ENCODE measurements at places on chromosomes 11 and 22.

DNA sequence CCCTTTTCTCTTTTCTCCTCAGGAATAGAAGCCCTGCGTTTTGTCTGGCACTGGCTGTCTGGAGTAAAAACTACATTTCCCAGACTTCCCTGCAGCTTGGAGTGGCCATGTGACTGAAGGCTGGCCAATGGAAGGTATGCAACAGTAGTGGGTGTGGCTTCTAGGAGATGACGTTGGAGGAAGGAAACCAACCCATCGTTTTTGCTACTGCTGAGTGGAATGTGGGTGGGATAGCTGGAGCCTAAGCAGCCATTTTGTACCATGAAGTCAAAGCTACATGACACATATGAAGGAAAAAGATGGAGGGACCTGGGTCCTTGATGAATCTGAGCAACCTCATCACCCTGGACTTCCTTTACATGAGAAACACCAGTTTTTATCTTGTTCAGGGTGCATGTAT is 19.6 kb downstream of the FGF3 start:
- DNase-seq, result no peak

DNA sequence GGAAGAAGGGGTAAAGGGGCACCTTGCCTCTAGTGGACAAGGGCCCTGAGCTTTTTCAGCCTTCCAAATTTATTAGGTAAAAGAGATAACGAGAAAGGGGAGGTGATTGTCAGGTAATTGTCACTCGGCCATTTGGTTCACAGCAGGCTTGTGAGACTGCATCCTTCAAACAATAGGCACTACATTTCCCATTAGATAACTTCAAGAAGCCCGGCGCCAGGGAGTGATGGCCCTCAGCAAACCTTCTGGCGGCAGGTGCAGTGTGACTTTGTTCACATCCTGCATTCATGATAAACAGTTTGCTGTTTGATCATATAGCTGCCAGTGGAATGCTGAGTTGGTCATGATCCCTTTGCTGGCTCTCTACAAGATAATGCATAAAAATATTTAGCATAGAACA is 185.1 kb downstream of the CWF19L2 start:
- no peak for DNase-seq

DNA sequence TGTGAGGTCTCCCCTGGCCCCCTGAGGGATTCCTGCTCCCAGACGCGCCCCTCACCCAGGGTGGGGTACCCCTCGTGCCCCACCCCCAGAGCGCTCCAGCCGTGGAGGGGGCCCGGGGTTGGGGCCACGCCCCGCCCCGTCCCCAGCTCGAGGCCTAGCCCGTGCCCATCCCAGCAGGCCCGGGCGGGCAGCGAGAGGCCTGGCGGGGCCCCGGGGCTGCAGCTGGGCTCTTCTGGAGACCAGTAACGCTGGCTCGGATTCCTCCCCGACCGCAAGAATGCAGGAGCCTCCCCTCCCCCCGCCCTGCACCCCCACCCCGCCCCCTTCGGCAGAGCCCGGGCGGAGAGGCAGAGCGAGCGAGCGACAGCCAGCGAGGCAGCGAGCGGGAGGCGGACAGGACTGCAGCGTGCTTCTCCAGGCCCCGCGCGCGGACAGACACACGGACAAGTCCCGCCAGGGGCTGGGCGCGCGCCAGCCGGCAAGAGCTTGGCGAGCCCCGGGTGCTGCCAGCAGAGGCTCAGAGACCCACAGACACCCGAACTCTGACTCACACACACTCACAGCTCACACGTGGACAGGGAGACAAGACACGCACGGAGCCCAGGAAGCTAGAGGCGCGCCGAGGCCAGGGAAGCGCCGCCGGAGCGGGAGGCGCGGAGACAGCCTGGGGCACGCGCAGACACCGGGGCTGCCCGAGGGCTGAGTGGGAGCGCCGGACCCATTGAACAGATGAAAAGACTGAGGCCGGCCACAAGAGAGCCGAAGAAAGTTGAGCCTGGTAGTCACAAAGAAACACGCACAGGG is 15.2 kb downstream of the BCL9L start:
- DNase-seq, result peak; percentile 61

- no peak for DNase-seq
Observed at GRCh38 chr11:54985731-54986130, 276.2 kb upstream of the TRIM48 start.

GRCh38 chr11:28146123-28146751 is 38.0 kb downstream of the METTL15 start:
- no peak for DNase-seq

GRCh38 chr11:67113231-67113721 is 5.8 kb upstream of the KDM2A start:
- DNase-seq, result no peak

DNA sequence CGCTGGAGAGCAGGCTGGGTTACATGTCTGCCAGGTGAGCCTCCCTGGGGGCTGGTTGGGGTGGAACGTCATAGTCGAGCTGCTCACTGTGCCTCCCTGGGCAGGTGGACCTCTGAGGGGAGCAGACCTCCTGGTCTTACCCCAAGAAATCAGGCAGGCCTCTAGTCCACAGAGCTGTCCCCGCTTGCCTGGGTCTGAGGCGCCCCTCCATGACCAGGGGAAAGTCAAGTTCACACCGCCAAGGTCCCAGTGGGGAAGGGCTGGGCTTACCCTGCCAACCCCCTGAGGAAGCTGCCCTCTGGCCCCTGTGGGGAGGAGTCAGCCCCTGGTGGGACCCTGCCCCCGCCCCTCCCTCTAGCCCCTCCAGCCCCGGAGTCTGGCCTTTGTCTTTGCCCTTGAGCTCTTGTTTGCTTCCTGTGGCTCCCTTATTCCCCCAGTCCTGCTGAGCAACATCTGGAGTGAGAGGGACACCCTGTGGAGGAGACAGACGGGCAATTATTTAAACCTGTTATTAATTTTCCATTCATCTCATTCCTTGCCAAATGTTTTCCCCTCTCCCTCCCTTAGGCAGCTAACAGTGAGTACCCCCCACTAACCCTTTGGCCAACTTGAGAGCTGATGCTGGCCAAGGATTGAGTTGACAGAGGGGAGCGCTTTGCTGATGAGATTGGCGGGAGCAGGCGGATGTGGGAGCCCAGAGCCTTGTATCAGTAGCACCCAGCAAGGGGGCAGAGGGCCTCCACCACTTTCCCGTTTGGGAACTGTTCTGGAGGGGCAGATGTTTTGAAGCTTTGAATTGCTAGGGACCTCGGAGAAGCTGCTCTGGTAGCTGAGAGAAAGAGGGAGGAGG is 83.4 kb downstream of the CEP164 start:
- no peak for DNase-seq

DNA sequence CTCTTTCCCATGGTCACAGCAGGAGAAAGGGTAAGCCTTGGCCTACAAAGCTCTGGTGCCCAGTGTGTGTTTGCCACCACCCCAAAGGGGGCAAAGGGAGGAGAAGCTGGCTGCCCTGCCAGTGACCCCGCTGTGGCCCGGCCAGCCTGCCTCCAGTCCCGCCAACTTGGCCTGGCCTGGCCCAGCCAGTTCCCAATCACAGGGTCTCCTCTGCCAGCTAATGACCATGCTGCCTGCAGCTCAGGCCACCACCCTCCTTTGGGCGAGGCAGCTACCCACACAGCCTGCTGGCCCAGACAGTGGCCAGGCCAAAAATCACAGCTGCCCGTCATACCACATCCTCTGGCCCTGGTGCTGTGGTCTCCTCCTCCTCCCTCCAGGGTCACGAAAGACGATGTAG is 5.1 kb downstream of the GDPD5 start:
- DNase-seq, result no peak

GRCh38 chr11:22703040-22703439 is 36.6 kb downstream of the GAS2 start:
- DNase-seq, result no peak

DNA sequence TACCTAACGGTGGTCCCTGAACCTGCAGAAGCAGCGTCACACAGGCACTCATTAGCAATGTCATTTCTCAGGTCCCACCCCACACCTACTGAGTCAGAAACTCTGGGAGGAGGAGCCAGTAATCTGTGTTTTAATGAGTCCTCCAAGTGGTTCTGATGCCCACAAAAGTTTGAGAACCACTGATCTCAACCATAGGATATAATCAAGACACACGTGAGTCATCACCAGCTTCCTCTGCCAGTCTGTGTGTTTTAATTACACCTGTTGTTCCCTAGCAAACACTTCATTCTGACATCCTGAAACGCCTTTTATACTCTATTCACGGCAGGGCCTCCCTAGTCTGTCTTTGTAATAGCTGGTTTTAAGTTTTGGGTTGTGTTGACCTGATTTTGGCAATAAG is 5.8 kb downstream of the TECTA start:
- no peak for DNase-seq

GRCh38 chr11:13042873-13043342 is 33.8 kb downstream of the RASSF10 start:
- DNase-seq, result no peak

DNA sequence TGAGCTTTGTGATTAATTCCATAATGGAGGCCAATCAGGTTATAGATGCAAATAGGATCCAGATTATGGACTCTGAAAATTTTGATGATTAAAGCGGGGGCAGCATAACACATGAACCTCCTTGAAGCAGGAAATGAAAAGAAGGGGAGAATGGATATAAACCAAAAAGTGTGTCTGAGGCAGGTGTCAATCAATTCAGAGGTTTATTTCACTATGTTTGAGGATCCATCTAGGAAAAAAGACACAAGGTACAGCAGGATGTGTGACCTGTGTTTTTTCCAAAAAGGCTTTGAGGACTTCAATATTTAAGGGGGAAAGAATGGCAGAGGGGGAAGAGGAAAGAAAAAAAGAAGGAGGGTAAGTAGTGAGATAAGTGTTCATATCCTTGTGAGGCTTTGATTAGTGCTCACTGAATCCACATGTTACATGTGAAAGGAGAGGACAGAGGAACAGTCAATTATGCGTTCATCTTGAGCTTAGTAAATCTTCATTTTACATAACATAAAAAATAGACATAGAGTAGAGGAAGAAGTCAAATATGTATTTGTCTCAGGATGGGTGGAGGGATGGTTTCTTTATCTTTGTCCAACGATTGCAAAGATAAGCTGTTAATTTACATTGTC is 34.1 kb downstream of the MS4A2 start:
- no peak for DNase-seq

- DNase-seq, result no peak
Observed at GRCh38 chr11:115530752-115531151, 26.5 kb upstream of the CADM1 start.

DNA sequence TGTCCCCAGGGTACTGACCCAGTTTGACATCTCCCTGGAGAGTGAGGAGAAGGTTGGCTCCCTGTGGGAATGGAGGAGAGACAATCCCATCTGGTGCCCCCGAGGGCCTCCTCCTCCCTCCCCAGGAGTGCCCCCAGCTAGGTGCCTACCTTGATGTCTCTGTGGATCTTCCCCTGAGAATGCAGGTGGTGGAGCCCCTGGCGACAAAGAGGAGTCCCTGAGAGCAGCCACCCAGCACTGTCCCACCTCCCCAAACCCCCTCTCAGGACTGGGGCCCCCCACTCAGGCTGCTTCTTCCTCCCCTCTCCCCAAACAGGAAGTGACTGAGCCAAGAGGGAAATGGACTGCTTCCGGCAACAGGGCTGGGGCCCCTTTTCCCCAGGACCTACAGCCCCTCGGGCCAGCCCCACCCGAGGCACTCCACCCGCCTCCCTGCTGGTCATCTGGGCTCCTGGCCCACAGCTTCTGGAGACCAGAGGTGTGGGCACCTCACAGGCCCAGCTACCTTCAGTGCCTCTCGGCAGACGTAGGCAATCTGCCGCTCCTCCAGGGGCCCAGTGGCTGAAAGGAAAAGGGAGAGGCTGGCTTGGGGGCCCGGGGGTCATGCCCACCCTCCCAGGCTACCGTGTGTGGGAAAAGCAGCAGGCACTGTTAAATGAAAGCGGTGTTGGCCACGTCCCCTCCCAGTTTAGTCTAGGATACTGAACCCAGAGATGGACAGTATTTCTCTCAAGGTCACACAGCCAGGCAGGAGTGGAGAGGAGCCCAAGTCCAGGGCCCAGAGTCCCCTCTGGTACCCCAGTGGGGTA is 1.2 kb downstream of the MAP4K2 start:
- DNase-seq, result no peak

- no peak for DNase-seq
Observed at GRCh38 chr11:4523666-4524065, 21.3 kb upstream of the OR52M1 start.

GRCh38 chr22:30074994-30075393 is 5.3 kb upstream of the HORMAD2 start:
- no peak for DNase-seq

GRCh38 chr11:12824281-12825041 is 150.2 kb downstream of the TEAD1 start:
- DNase-seq, result no peak

GRCh38 chr22:31123292-31123602 is 481 bp downstream of the INPP5J start:
- no peak for DNase-seq

DNA sequence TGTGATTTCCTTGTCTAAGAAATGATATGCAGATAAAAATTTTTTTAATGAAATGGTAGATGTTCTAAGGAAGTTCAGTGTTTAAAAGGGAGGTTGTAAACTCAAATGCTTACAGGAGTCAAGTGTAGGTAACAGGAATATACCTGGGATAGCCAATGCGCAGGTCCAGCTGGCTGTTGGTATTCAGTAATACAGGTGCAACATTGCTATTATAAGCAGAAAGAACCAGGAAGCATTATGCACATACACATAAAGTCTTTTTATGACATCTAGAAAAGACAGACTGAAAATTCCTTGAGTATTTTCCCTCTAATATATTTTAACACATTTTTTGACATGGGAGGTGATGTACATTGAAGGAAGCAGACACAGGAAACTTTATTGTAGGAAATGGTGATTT is 43.6 kb upstream of the B3GNT6 start:
- DNase-seq, result no peak

DNA sequence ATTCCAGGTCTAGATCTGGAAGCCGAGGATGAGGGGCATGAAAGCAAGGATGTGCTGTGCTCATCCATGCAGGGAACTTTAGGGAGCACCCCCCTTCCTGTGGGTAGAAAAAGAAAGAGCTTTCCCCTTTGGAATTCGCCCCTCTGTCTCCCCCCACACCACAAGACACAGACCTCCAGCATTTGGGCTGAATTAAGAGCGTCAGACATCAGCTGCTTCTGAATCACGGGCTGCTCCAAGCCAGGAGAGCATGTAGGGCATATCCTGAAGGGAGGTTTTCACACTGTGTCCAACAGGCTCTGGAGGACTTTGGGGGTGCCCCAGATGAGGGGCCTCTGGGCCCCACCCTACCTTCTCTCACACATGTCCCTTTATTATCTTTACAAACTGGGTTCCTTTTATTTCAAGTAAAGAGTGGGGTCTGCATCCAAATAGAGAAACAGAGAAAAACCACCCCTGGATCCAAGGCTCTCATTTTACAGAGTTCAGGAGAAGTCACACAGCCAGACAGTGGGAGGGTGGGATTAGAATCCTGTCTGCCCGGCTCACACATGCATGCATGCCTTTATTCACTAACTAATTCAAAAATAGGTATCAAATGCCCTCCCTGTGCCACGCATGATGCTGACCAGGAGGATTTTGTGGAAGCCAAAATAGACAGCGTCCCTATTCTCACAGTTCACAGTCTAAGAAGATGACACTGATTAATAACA is 52.8 kb downstream of the LRRC32 start:
- DNase-seq, result no peak

- DNase-seq, result no peak
Observed at GRCh38 chr11:64712430-64713015, 10.5 kb downstream of the NRXN2 start.
